Right lobe of liver (tissue), 6 donors: ENCODE measurements at places on chromosomes 1 and 21.

- peak; percentile 72 for DNase-seq
These were observed 23.4 kb downstream of the LDLRAP1 start for GRCh38 chr1:25566730-25567341.

DNA sequence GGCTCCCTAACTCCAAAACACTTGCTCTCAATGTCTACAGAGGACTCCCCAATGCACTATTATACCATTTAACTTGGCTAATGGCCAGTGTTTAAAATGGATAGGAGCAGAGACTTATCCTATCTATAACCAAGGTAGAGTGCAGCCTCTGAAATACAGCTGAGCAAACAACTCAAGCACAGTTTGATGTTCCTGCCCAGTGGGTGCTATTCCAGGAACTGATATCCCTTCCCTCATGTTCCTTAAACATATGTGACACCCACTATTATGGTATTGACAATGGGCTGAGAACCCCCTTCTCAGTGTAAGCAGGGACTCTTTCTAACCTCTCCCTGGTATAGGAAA is 51.7 kb downstream of the SH3GLB1 start:
- DNase-seq, result no peak

GRCh38 chr21:18117176-18117575 is 127.5 kb upstream of the CHODL start:
- DNase-seq, result no peak

GRCh38 chr1:38740487-38740886 is 119.1 kb downstream of the RRAGC start:
- no peak for DNase-seq

DNA sequence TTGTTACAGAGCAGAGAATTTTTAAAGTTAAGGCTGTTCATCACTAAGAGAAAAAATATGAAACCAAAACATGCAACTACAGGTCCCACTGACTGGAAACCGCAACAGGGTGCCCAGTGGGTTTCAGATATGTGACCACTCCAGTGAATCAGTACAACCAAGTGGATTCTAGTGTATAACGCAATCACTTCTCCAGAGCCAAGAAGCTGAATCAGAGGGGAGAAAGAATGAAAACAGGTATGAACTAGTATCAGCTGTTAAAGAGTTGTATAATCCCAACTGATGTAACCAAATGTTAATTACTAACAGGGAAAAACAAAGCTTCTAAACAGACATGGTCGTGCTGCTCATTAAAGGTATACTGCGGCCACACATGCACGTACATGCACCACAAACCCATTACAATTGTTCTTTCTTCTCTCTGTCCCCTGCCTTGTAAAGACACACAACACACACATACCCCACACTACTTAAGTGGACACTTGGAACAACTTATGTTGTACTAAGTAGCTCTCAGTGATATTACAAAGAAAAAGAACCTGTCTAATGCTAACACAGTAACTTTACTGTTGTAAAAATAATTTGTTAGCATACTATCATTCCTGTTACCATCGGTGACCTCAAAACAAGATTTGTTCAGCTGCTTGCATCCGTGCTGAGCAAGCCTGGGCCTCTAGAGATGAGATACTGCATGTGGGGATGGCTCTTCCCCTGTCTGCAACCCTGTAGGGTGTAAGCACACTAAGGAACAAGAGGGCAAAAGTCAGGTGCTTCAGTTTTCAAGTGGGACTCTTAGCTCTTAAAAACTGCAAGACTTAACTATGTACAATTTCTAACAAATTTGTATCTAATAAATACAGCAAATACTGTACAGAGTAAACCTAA is 74.2 kb downstream of the PTPN14 start:
- no peak for DNase-seq

DNA sequence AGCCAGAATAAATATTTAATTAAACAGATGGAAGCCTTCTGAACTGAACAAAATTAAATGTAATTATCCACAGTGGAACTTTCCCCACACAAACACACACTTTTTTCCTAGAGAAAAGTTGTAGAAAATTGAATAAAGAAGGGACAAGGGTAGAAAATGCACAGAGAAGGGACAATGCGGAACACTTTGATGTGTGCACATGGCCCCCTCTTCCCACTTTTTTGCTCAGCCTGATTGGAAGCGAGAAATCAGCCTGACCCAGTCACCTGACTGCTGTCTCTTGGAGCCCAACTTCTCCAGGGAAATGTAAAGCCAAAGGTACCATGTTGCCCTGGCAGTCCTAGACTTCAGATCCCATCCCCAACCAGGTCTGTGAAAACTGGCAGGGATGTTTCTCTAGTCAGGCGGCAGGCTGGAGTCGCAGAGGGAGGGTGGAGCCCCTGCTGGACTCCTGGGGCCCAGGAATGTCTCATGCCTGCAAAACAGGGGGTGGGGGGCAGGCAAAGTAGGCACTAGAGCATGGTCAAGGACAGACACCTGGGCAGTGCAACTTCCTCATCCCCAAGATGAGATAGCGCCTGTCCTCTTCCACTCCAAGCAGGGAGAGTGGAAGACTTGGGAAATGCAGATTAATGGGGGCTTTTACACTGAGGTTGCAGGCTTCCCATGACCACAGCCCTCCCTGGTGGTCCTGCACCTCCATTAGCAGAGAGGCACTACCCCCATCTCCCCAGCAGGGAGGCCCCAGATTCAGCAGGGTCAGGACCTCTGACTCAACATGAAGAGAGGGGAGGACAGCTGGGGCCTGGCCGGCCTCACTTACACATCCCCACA is 2.8 kb downstream of the CERS2 start:
- DNase-seq, result peak; percentile 80
